Activated CD8-positive, alpha-beta T cell treated with anti-CD3 and anti-CD28 coated beads for 36 hours (primary cell): ENCODE measurements at places on chromosomes 7 and 10. TPM values are rescaled to one million over a fixed set of nuclear protein-coding genes. Genes with fewer than 3 reads are reported as not detected.

- no peak for DNase-seq
- H3K4me3 ChIP-seq, result no peak overlapping the region
- H3K4me1 ChIP-seq, result peaks cover 44% of the 10 kb centered on the region
- H3K27me3 ChIP-seq, result no peaks in the 10 kb centered on the region
These were observed 29.9 kb downstream of the XPNPEP1 start for GRCh38 chr10:109893386-109893785.

DNA sequence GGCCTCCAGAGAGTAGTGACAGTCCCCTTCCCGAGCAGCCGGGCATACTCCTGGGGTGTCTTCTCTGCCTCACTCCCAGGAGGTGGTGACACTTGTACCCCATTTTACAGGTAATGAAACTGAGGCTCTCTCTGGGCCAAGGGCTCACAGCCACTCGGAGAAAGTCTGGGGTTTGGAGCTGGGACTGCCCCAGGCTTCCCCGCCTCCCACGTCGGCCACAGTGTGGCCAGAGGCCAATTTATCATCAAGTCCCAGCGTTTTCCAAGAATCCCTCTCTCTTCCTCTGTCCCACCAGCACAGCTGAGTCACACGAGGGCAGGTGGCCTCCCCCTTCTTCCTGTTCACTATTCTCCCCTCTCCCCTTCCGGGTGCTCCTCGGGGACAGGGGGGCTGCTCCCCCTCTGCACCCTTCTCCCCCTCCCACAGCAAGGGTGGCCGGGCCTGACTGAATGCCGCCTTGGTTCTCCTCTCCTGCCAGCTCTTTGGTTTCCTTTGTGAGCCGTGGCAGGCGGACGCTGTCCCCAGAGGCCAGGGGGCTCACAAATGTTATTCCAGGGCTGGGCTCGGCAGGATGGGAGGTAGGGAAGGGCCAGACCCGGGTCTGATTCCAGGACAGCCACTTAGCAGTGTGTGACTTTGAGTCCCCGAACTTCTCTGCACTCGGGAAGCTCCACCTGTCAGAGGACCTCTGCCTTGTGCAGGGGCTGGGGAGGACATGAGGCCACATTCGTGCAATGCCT is 17.7 kb downstream of the CLIP2 start:
- no peaks in the 10 kb centered on the region for H3K36me3 ChIP-seq
- H3K27ac ChIP-seq, result no peak overlapping the region
- DNase-seq, result peak; percentile 53
- peak overlapping the region; percentile 37 for H3K4me3 ChIP-seq
- H3K27me3 ChIP-seq, result peaks cover 3% of the 10 kb centered on the region

- no peak overlapping the region for H3K27ac ChIP-seq
- no peak overlapping the region for H3K4me3 ChIP-seq
- DNase-seq, result no peak
- no peaks in the 10 kb centered on the region for H3K27me3 ChIP-seq
These were observed 3.1 kb upstream of the C10orf90 start for GRCh38 chr10:126673565-126673964.

ZCCHC24 gene
- 1.0 TPM for total RNA-seq

DNA sequence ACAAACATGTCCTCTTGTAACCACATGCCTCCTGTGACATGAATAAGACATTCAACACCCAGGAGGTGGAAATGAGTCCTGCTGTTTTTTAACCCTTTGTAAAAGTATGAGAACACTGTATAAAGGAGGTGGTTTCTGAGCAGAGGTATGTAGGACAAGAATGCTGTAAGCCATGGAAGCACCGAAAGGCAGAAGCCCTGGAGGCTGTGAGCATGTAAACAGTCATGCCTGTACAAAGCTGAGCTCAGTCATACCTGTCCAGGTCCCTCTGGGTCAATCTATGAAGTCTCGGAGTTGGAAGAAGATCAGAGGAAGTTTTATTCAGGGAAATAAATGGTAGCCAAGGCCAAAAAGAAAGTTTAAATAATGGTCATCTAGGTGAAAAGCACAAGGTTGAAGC is 34.7 kb upstream of the XPNPEP1 start:
- H3K27ac ChIP-seq, result no peak overlapping the region
- no peaks in the 10 kb centered on the region for H3K27me3 ChIP-seq
- no peak overlapping the region for H3K4me3 ChIP-seq

GBX1 gene
- not detected for total RNA-seq

OR2A42 gene
- not detected for total RNA-seq
